ENCODE measurements at places on chromosomes 4 and X.

GRCh38 chr4:151940926-151941617 lies 180.3 kb upstream of the GATB start:
- no peak for DNase-seq

DNA sequence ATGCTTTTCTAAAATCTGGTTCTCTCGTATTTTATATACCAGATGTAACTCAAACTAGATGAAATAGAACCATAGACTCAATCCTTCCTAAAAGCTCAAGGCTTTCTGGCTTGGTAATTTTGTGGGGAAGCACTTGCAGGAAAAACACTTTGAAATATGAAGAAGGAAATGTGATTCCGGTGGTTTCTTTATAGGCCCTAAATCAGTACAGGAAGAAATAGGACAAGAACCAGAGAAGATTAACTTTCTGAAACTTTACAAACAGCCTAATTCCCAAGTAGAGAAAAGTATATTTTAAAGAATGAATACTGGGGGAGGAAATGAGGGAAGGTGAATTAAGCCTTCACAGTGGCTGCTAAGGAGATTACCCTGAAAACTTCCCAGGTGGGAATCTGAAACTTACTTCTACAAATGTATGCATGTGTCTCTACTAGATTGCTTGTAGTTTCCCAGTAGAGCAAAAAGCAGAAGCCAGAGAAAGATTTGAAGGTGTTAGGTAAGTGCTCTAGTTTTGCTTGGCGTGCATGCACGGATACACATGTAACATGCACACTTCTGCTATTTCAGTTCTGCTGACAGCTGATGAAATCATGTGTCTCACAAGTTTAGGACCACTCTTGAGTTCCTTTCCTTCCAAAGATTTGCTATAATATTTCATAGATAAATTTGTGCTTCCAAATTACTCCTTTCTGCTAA lies 92.1 kb downstream of the AFF1 start:
- DNase-seq: no peak

DNA sequence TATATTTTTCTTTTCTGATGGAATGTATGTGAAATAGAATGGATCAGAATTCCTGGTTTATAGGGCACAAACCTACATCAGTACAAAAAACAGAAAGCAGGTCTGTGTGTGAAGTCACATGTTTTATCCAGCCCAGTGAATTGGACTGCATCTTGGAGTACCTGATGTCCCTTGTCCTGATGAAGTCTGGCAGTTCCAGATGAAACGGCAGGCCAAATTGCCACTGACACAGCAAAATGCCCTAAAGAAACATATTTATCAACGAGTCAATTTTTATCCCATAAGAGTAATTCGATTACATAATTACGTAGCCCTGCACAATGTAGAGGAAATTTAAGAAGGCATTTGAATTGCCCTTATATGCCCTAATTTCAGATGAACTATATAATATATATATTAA lies 37.8 kb upstream of the ATP6AP2 start:
- no peak for DNase-seq

DNA sequence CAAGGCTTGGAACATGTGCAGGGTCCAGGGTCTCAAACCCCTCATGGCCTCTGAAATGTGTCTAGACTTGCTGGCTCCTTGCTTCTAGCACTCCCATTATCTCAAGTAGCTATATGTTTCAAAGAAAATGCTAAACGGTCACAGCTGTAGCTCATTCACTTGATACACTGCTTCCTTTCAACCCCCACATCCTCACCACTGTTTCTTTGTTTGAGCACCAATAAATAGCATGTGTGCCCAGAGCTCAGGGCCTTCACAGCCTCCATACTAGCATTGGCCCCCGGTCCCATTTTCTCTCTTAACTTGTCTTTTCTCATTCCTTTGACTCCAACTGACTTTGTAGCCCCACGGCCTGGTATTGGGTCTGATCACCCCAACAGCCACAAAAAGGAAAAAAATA lies 801.8 kb downstream of the STIM2 start:
- no peak for DNase-seq

- DNase-seq: no peak
Measured at GRCh38 chrX:65837875-65838549, 170.6 kb downstream of the MSN start.

- DNase-seq: no peak
Measured at GRCh38 chr4:184503869-184504300, 29.5 kb upstream of the IRF2 start.

DNA sequence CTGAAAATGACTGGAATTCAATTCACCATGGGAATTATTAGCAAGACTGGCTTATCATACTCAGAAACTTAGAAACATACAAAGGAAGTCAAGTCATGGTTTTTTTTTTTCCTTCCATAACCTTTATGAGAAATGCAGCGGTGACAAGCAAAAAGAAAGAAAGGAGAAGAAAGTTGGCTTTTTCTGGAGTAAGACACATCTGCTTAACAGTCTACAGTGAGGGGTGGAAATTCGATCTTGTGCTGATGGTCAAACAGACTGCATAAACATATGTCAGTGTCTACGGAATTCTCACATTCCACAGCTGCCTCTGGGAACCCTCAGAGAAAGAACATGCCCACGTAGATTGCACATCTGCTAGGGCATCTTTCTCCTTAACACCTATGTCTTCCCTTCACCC lies 54.6 kb downstream of the PROM1 start:
- no peak for DNase-seq

- DNase-seq: no peak
Measured at GRCh38 chr4:182863501-182863900, 53.7 kb downstream of the DCTD start.

GRCh38 chr4:57132743-57133137 lies 22.6 kb upstream of the IGFBP7 start:
- DNase-seq: no peak

DNA sequence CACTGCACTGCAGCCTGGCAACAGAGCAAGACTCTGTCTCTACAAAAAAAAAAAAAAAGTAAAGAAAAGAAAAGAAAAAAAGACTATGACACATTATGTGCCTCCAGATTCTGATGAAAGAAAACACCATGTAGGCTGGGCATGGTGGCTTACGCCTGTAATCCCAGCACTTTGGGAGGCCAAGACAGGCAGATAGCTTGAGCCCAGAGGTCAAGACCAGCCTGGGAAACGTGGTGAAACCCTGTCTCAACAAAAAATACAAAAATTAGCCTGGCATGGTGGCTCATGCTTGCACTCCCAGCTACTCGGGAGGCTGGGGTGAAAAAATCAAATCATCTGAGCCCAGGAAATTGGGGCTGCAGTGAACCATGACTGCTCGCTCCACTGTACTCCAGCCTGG lies 19.4 kb downstream of the THOC2 start:
- DNase-seq: no peak

- no peak for DNase-seq
Measured at GRCh38 chrX:154795016-154795415, 10.3 kb downstream of the MPP1 start.

All from cortex of kidney (tissue), 1 donor.